ENCODE measurements at places on chromosomes 7 and 10.
A peak's percentile ranks its signal among the peaks of the same experiment; 100 is the strongest.

DNA sequence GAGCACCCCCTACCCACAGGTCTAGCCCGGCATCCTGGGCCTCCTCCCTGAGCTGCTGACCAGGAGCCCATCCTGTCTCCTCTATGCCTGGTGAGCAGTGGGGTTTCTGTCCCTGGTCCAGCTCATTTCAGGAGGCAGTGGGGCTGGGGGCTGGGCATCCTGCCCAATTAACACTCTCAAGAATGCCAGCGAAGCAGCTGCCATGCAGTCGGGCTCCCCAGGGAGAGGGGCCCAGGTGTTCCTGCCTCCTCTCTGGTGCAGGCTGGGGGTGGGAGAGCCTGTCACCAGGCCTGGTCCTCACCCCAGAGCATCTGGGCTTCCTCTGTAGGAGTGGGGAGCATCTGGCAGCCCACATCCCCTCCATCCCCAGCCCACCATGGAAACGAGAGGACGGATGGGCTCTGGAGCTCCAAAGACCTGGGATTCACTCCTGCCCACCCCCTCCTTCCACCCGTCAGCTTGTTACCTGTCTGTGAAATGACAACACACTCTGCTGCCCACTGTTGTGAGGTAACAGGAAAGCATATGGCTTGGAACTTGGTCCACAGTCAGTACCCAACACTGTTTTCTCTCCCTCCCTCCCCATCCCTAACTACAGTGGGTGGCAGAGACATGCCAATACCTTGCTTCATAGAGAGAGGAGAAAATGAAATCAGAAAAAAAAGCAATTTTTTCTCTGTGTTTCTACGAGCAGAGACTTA is 69.1 kb downstream of the SLIT1 start:
- DNase-seq, result no peak

- no peak for DNase-seq
Observed at GRCh38 chr10:27660268-27660667, 85.4 kb downstream of the MKX start.

- DNase-seq, result no peak
Observed at GRCh38 chr10:5183923-5184322, 1.0 kb downstream of the AKR1C8 start.

GRCh38 chr10:109403551-109403950 is 519.8 kb downstream of the XPNPEP1 start:
- no peak for DNase-seq

GRCh38 chr10:111973306-111973705 is 210.3 kb downstream of the GPAM start:
- no peak for DNase-seq

DNA sequence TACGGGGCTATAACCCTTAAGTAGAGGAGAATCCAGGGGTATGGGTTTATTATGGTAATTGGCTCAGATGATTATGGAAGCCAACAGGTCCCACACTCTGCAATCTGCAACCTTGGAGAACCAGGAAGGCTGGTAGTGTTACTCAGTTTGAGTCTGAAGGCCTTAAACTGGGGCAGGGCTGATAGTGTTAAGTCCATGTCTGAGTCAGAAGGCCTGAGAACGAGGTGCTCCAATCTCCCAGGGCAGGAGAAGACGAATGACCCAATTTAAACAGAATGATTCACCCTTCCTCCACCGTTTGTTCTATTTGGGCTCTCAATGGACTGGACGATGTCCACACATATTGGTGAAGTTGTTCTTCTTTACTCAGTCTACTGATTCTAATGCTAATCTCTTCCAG is 244.5 kb upstream of the PTER start:
- no peak for DNase-seq

GRCh38 chr10:90344226-90344625 is 513.6 kb downstream of the HTR7 start:
- DNase-seq, result no peak

GRCh38 chr10:94010886-94011285 is 17.2 kb downstream of the PLCE1 start:
- no peak for DNase-seq

DNA sequence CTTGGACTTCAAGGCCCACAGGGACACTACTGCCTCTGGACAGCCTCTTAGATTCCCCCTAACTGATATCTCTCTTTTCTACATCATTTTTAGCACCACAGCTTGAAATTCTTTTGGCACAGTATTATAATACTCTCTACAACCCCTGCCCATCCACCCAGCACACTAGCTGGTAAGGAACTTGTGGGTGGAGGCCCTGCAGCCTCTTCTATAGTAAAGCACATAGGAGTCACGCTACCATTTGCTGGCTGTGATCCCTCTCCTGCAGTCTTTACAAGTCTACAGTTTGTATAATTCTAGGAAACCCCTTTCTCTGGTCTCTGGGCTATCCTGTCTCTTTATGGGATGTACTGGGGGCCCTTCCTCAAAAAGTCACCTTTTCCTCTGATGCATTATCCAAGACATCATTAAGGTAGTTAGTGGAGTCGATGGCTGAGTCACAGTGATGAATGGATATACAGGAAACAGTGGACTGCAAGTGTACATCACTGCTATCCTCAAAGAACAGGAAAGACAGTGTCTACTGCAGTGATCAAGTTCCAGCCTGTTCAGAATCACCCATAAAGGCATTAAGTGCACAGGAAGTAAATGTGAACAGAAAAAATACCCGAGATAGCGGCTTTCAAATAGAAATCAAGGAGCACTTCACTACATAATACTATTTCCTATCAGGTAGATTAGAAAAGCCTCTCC is 54.4 kb downstream of the STK17A start:
- DNase-seq, result no peak

DNA sequence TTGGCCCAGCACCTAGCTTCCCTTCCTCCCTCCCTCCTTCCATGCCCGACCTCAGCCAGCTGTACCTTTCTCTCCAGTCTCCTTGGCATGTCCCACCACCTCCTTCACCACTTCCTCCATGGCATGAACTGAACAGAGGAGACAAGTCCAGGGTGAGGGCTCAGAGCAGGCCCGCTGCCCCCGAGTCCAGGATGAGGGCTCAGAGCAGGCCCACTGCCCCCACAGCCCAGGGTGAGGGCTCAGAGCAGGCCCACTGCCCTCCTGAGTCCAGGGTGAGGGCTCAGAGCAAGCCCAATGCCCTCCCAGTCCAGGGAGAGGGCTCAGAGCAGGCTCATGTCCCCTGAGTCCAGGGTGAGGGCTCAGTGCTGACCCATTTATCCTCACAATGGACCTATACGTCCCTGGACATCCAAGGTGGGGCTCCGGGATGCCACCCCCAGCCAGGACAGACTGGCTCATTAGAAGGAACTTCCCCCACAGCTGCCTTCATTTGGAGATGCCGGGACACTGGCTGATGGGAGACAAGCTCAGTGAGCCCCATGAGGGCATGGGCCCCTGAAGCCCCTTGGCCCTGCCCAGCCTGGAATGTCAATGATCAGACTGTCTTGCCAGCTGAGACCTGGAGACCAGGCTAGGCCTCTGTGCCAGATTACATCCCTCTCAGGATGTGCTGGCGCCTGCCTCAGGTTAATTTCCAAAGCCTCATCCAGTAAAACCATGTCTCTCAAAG is 30.0 kb downstream of the AGAP4 start:
- DNase-seq, result no peak

DNA sequence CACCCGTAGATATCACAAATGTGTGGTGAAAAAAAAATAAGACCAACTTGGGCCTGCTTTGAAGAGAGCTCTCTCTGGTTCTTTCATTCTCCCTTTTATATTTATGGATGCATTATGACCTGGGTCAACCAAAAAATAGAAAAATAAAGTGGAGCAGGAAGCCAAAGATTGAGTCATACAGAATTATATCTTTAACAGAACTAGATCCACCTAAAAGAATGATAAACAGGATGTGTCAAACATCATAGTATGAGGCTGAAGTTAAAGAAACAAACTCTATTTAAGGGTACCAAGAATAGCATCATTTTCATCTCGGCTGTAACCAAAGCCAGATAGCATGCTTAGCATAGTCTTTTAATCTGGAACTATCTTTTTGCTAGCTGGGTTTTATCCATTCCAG is 28.8 kb upstream of the NMT2 start:
- DNase-seq, result no peak

DNA sequence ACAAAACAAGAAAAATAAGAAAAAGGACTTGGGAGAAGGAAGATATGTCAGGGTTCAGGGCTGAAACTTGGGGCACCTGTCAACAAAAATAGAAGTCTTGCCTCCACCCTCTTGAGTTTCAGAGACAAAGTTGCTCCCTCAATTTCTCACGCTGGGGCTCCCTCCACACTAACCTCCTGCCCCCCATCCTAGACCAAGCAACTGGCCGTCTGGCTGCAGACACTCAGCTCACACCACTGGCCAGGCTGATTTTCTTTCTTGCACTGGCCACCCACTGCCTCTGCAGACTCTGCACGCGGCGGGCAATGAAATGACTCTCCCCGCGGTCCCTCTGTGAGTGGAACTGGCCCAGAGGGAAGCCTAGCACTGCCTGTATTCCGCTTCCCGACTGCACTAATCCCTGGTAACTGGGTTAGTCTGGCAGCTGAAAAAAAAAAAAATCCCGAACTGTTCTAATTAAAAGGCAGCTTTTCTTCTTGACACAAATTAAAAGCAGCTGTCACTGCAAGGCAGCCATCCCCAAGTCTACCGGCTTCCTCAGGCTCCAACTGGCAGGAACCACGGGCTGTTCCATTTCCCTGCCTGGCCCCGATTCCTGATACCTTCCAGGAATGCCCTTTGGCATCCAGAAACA is 83.5 kb downstream of the SPDYE5 start:
- no peak for DNase-seq

- no peak for DNase-seq
Observed at GRCh38 chr10:112698133-112698817, 251.3 kb downstream of the VTI1A start.

GRCh38 chr10:59709395-59710125 is at the start of gene SLC16A9:
Gene SLC16A9 (minus strand): TSS chr10:59709850. CDS start chr10:59684291, 25,559 bp downstream.
- peak; percentile 76 for DNase-seq

- DNase-seq, result no peak
Observed at GRCh38 chr10:6283655-6284054, 80.9 kb downstream of the PFKFB3 start.
